ENCODE measurements at places on chromosomes 6 and 20. TPM values are rescaled to one million over a fixed set of nuclear protein-coding genes. Genes with fewer than 3 reads are reported as not detected.

The UNC5CL gene
- total RNA-seq = 2.5 TPM

The SYTL3 gene
- 20.0 TPM for total RNA-seq

- H3K27me3 ChIP-seq = no peaks in the 10 kb centered on the region
- no peak overlapping the region for H3K4me3 ChIP-seq
- peak; percentile 95 for DNase-seq
- H3K36me3 ChIP-seq = peaks cover 4% of the 10 kb centered on the region
- no peaks in the 10 kb centered on the region for H3K4me1 ChIP-seq
Observed at GRCh38 chr6:55568808-55569439, 10.1 kb downstream of the HMGCLL1 start.

DNA sequence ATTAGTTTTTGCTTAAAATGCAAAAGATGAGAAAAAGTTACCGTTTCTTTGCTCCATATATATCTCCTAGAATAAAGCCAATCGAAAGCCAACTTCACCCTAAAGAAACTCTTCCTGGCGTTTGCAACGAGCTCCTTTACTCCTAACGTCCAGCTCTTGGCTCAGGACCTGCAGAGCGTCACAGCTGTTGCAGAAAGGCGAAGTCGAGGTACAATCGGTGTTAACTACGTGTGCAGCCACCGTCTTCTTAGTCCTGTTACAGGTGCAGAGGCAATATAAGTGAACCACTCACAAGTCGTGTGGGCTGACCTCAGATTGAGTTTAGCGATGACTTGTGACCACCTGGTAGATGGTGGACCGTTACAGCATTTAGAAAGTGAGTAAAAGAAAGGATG lies 113.1 kb downstream of the TRIM27 start:
- H3K4me1 ChIP-seq = no peaks in the 10 kb centered on the region
- H3K36me3 ChIP-seq = no peaks in the 10 kb centered on the region
- H3K27ac ChIP-seq = no peak overlapping the region
- H3K4me3 ChIP-seq = no peak overlapping the region
- peak; percentile 20 for DNase-seq

The FRMD1 gene
- total RNA-seq = 1.4 TPM

GRCh38 chr6:156395276-156395675 lies 381.9 kb upstream of the ARID1B start:
- H3K4me1 ChIP-seq = no peaks in the 10 kb centered on the region
- no peak for DNase-seq
- H3K4me3 ChIP-seq = no peak overlapping the region
- no peak overlapping the region for H3K27ac ChIP-seq
- H3K36me3 ChIP-seq = no peaks in the 10 kb centered on the region
- no peaks in the 10 kb centered on the region for H3K27me3 ChIP-seq

DNA sequence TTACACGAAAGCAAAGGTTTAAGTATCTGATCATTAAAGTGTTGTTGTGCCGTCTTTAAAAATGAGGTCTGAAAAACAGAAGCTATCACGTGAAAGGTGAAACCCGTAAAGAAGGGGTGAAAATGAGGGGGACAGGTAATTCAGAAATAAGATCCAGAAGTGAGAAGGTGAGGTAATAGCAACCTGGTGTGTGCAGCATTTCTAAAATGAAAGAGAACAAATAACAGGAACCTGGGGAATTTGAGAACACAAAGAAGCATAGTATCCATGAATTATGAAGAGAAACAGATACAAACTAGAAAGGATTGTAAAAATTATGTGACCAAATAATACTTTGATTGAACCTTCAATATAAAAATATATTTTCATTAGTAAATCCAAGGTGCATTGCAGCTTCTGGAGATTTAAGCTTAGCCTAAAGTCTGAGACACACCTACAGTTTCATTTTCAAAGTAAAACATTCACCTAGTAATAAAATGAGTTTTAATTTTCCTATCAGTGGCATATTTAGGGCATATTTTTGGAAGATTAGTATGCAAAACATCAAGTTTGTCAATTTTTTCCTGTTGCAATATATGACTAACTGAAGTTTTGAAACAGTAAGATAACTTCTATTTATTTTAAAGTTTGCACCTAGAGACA lies 1.4 kb downstream of the HEY2 start:
- H3K4me1 ChIP-seq = no peaks in the 10 kb centered on the region
- DNase-seq = no peak
- H3K27me3 ChIP-seq = no peaks in the 10 kb centered on the region
- no peak overlapping the region for H3K27ac ChIP-seq
- H3K4me3 ChIP-seq = no peak overlapping the region

The EYA2 gene
- 2.2 TPM for total RNA-seq

GRCh38 chr20:58461899-58462298 lies 53.3 kb downstream of the APCDD1L start:
- peaks cover 5% of the 10 kb centered on the region for H3K4me1 ChIP-seq
- H3K27me3 ChIP-seq = no peaks in the 10 kb centered on the region
- no peak overlapping the region for H3K27ac ChIP-seq
- no peak for DNase-seq

DNA sequence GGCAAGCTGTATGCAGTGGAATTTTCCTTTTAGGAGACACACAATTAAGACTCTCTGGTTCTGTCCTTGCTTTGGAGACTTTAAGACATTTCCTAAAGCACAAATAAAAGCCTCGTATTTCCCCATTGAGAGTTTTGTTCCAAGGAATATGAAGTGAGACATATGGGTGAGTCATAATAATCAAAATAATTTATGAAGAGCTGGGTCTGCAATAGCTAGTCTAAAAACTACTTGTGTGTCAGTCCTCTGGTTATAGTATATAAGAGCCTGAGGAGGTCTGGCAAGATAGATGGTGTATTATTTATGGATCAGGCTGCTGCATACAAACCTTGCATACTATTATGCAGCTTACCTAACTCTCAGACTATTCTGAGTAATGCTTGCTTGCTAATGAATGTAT lies 142.6 kb downstream of the ADGRG6 start:
- no peak overlapping the region for H3K27ac ChIP-seq
- H3K36me3 ChIP-seq = no peaks in the 10 kb centered on the region
- peak; percentile 90 for DNase-seq
- no peaks in the 10 kb centered on the region for H3K27me3 ChIP-seq
- H3K4me1 ChIP-seq = no peaks in the 10 kb centered on the region
- no peak overlapping the region for H3K4me3 ChIP-seq

DNA sequence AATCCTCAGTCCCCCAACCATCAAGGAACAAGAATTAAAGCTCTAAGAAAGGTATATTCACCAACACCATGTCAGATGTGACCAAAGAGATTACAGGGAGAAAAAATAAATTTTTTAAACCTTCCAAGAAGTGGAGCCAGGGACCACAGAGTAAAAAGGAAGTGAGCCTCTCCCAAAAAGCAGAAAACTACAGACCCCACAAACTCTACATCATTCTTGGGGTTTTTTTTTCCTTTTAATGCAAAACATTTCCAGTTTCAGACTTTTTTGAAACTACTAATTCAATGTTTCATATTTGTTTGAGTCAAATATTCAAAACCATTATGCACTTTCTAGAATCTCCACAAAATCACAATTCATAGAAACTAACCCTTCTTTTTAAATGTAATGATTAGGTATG lies 6.8 kb upstream of the IL17F start:
- no peak overlapping the region for H3K27ac ChIP-seq
- no peak overlapping the region for H3K4me3 ChIP-seq
- DNase-seq = no peak
- H3K4me1 ChIP-seq = no peaks in the 10 kb centered on the region

DNA sequence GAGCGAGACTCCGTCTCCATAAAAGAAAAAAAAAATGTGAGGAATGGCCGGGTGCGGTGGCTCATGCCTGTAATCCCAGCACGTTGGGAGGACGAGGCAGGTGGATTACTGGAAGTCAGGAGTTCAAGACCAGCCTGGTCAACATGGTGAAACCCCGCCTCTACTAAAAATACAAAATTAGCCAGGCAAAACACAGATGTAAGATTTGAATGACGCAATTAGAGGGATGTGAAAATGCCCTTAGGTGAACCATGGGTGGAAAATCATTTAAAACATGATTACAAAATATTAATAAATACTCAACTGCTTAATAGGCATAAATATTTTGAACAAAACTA lies 20.9 kb downstream of the COL9A3 start:
- H3K36me3 ChIP-seq = no peaks in the 10 kb centered on the region
- no peak overlapping the region for H3K27ac ChIP-seq
- H3K4me3 ChIP-seq = no peak overlapping the region
- no peaks in the 10 kb centered on the region for H3K4me1 ChIP-seq
- no peak for DNase-seq
- no peaks in the 10 kb centered on the region for H3K27me3 ChIP-seq

The SLC22A3 gene
- total RNA-seq = 30.9 TPM

- DNase-seq = no peak
- H3K27me3 ChIP-seq = no peaks in the 10 kb centered on the region
- H3K36me3 ChIP-seq = no peaks in the 10 kb centered on the region
- no peaks in the 10 kb centered on the region for H3K4me1 ChIP-seq
Observed at GRCh38 chr20:16714751-16715150, 15.1 kb upstream of the SNRPB2 start.

The TMEM63B gene
- 94.5 TPM for total RNA-seq

DNA sequence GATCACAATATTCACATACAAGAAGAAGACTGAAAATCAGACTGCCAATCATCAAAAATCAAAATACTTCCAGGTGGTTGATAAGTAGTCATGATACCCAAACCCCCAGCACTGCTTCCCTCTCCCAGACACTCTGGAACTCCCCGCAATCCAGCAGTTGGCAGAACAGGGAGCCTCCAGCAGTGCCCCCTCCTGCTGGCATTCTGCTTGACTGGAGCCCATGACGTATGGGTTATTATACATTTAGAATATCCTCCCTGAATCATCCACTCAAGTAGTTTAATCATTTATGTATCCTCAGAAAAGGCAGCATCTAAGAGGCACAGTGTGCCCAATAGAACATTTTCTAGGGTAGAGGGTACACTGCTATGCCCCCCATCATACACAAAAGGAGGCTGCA lies 9.3 kb upstream of the OGFRL1 start:
- no peaks in the 10 kb centered on the region for H3K36me3 ChIP-seq
- DNase-seq = no peak
- no peak overlapping the region for H3K27ac ChIP-seq
- H3K27me3 ChIP-seq = no peaks in the 10 kb centered on the region
- no peaks in the 10 kb centered on the region for H3K4me1 ChIP-seq
- H3K4me3 ChIP-seq = no peak overlapping the region

DNA sequence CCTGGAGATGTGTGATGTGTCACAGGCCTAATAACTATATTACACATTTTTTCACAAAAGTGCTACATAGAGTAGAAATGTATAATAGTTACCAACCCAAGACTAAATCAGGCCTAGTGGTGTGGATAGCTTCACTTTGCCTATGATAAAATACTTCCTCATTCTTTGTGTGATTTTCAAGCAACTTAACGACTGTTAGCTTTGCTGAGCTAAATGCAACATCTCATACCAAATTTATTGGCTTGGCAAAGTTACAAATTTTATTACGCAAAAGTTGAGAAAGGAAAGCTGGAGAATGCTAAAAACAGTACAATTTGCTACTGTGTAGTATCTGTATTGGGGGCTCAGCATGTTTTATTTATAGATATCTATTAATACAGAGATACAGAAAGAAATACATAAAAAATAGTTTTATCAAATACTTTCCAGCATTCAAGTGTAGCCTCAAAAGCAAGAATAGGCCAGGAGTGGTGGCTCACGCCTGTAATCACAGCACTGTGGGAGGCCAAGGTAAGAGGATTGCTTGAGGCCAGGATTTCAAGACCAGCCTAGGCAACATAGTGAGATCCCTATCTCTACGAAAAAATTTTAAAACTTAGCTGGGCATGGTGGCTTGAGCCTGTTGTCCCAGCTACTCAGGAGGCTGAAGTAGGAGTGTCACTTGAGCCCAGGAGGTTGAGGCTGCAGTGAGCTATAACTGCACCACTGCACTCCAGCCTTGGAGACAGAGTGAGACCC lies 3.6 kb upstream of the EDN1 start:
- H3K4me3 ChIP-seq = no peak overlapping the region
- peak; percentile 60 for DNase-seq
- H3K27me3 ChIP-seq = peaks cover 4% of the 10 kb centered on the region
- H3K27ac ChIP-seq = no peak overlapping the region

The SLC17A2 gene
- total RNA-seq = not detected

The JAG1 gene
- total RNA-seq = 70.3 TPM

The GRM1 gene
- 0.12 TPM for total RNA-seq

- no peak overlapping the region for H3K4me3 ChIP-seq
- DNase-seq = no peak
- H3K4me1 ChIP-seq = no peaks in the 10 kb centered on the region
- H3K27ac ChIP-seq = no peak overlapping the region
- peaks cover 3% of the 10 kb centered on the region for H3K36me3 ChIP-seq
- no peaks in the 10 kb centered on the region for H3K27me3 ChIP-seq
Observed at GRCh38 chr6:129621252-129621651, 88.7 kb downstream of the ARHGAP18 start.

DNA sequence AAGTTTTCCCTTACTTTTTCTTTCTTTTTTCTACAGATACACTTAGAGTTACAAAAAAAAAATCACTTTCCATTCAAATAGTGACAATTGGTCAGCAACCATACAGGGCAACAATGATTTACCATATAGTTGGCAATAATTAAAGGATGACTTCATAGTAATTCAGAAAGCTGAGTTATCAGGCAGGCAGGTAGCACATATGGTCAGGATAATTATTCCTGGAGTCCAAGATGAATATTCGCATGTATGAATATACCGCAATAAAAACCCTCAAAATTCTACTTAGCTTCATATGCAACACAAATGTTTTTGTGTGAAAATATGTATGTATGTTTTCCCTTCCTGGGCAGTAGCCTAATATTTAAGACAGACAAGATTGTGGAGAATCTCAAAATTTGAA lies 34.5 kb downstream of the COL19A1 start:
- H3K27ac ChIP-seq = no peak overlapping the region
- DNase-seq = no peak
- no peaks in the 10 kb centered on the region for H3K27me3 ChIP-seq
- H3K36me3 ChIP-seq = no peaks in the 10 kb centered on the region

All from lung (tissue), 17 donors.